Right hindlimb (tissue), 1 donor: ENCODE measurements at places on chromosomes 2 and 18.

GRCh38 chr2:152573168-152573567 lies 144.1 kb downstream of the PRPF40A start:
- no peak for DNase-seq

DNA sequence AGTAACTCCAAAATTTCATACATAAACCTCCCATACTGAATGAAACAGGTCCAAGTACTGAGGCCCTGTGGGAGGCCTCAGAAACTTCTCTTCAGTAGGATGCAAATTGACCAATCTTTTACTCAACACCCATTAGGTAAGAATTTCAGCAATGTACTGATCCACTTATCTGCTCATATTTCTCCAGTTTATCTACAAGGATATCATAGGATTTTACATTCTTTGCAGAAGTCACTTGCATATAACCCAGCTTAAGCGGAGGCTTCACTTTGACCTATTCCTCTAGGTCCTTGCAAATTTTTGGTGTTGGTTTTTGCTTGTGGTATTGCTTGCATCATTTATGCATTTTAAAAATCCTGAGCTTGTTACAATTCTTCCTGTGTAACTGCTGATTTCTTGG lies 28.8 kb upstream of the SLC3A1 start:
- DNase-seq = no peak

- DNase-seq = no peak
These were observed 1.5 kb upstream of the TNFRSF11A start for GRCh38 chr18:62323483-62324180.

- no peak for DNase-seq
These were observed 78.3 kb downstream of the SKA1 start for GRCh38 chr18:50453014-50453680.

- DNase-seq = no peak
These were observed 10.7 kb downstream of the TNS1 start for GRCh38 chr2:217992061-217992460.

GRCh38 chr18:48417985-48418384 lies 8.8 kb upstream of the ZBTB7C start:
- DNase-seq = no peak

DNA sequence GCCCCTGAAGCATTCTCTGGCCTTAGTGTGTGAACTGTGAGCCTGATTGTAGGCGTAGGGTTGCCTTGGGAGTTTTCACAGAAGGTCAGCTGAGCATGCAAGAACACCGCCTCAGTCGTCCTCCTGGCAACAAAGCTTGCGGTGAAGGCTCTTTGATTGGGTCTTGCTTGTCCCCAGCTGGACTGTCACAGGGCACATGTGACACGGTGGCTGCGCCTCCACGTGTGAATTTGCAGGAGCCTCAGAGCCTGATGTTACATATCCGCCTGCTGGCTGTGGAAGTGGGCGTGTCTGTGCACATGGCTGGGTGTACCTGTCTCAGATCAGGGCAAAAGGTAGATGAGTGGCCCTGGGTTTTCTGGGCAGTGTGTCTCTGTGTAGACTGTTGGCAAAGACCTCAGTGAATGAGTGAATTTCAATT lies 228.7 kb downstream of the HAUS1 start:
- no peak for DNase-seq
